A549 treated with Mapracorat at 1 μM for 4 hours (cell line): ENCODE measurements at places on chromosomes 12 and 14. TPM values are rescaled to one million over a fixed set of nuclear protein-coding genes. Genes with fewer than 3 reads are reported as not detected.

GPX2 gene
- 187 to 289 TPM (median 202 TPM) in 5 replicates for total RNA-seq

FGF6 gene
- total RNA-seq, result not detected in 5 replicates

FAM90A1 gene
- 0.12 to 0.15 TPM (median 0.14 TPM) in 5 replicates for total RNA-seq

RTL1 gene
- 0.15 to 0.33 TPM (median 0.24 TPM) in 5 replicates for total RNA-seq

TMEM121 gene
- total RNA-seq, result 4.7 to 10.8 TPM (median 8.4 TPM) in 5 replicates

OTOGL gene
- total RNA-seq, result not detected in 5 replicates

WNT1 gene
- total RNA-seq, result not detected in 5 replicates

CCDC59 gene
- total RNA-seq, result 48.6 to 65.7 TPM (median 50.7 TPM) in 5 replicates

GDF3 gene
- not detected in 5 replicates for total RNA-seq

DPF3 gene
- total RNA-seq, result 0.10 to 0.72 TPM (median 0.24 TPM) in 5 replicates

NEUROD4 gene
- not detected in 5 replicates for total RNA-seq

CCDC85C gene
- total RNA-seq, result 28.5 to 41.9 TPM (median 37.4 TPM) in 5 replicates

MIP gene
- total RNA-seq, result 0.13 to 0.32 TPM (median 0.23 TPM) in 4 of 5 replicates, not detected in the other

TMEM117 gene
- total RNA-seq, result 1.2 to 2.9 TPM (median 1.8 TPM) in 5 replicates

AMHR2 gene
- total RNA-seq, result 0.67 to 1.8 TPM (median 1.2 TPM) in 5 replicates

KRT1 gene
- total RNA-seq, result not detected in 5 replicates

ITPR2 gene
- 2.0 to 3.2 TPM (median 2.5 TPM) in 5 replicates for total RNA-seq

IFI27L2 gene
- 53.0 to 60.8 TPM (median 60.8 TPM) in 5 replicates for total RNA-seq

KLRC1 gene
- total RNA-seq, result not detected in 5 replicates

TMEM179 gene
- total RNA-seq, result 0.18 to 0.39 TPM (median 0.27 TPM) in 5 replicates

OVCH1 gene
- total RNA-seq, result not detected in 5 replicates

COQ5 gene
- 26.9 to 30.4 TPM (median 28.1 TPM) in 5 replicates for total RNA-seq

KLRD1 gene
- total RNA-seq, result not detected in 5 replicates

GMFB gene
- 33.4 to 74.3 TPM (median 41.7 TPM) in 5 replicates for total RNA-seq

ACOT6 gene
- total RNA-seq, result not detected in 5 replicates

EVL gene
- 24.2 to 31.9 TPM (median 27.3 TPM) in 5 replicates for total RNA-seq

DHRS4L2 gene
- total RNA-seq, result 25.5 to 34.0 TPM (median 29.6 TPM) in 5 replicates

PTPRR gene
- 0.20 to 0.43 TPM (median 0.32 TPM) in 5 replicates for total RNA-seq

CLMN gene
- 4.2 to 6.4 TPM (median 5.2 TPM) in 5 replicates for total RNA-seq

ZDHHC22 gene
- total RNA-seq, result 0.18 to 0.33 TPM (median 0.21 TPM) in 5 replicates

GALNT9 gene
- total RNA-seq, result 2.8 to 6.3 TPM (median 4.7 TPM) in 5 replicates

SLC38A2 gene
- total RNA-seq, result 102 to 163 TPM (median 137 TPM) in 5 replicates

VDR gene
- total RNA-seq, result 2.1 to 3.2 TPM (median 2.9 TPM) in 5 replicates

TAS2R13 gene
- total RNA-seq, result not detected in 5 replicates

TROAP gene
- total RNA-seq, result 76.5 to 121 TPM (median 80.2 TPM) in 5 replicates

RILPL2 gene
- 1.5 to 2.0 TPM (median 1.6 TPM) in 5 replicates for total RNA-seq

C12orf54 gene
- total RNA-seq, result not detected in 5 replicates

EFCAB11 gene
- 10.9 to 14.1 TPM (median 12.2 TPM) in 5 replicates for total RNA-seq

WSB2 gene
- 64.2 to 67.7 TPM (median 65.8 TPM) in 5 replicates for total RNA-seq

GARIN6 gene
- total RNA-seq, result not detected in 5 replicates

ANG gene
- 8.6 to 11.0 TPM (median 10.1 TPM) in 5 replicates for total RNA-seq

ZNF84 gene
- total RNA-seq, result 10.0 to 14.9 TPM (median 12.7 TPM) in 5 replicates

MYF5 gene
- not detected in 5 replicates for total RNA-seq
